ENCODE measurements at places on chromosomes 6 and 20.

GRCh38 chr6:71383901-71384489 lies 95.4 kb downstream of the OGFRL1 start:
- no peaks in the 10 kb centered on the region for H3K36me3 ChIP-seq
- H3K27me3 ChIP-seq = peaks cover 5% of the 10 kb centered on the region
- DNase-seq = peak; percentile 57

- H3K27me3 ChIP-seq = peaks cover under 1% of the 10 kb centered on the region
- H3K4me3 ChIP-seq = no peak overlapping the region
- no peak overlapping the region for H3K27ac ChIP-seq
- H3K36me3 ChIP-seq = no peaks in the 10 kb centered on the region
- H3K4me1 ChIP-seq = no peaks in the 10 kb centered on the region
Measured at GRCh38 chr6:112501705-112502104, 154.6 kb downstream of the RFPL4B start.

DNA sequence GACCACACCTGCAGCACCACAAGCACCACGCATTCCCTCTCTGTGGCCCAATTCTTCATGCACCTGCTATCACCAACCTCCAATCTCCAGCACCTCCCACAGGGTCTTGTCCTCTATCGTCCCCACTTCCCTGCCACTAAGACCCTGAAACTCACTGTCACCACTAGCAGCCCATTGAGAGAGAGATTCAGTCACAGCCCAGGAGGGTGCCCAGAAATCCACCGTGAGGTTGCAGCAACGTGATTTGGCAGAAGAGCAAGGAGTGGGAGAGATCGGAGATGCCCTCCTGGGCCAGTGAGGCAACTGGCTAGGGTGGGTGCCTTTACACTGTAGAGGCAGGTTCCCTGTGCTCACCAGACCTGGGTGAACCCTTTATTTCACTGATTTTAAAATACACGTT lies 90.1 kb downstream of the ANKRD60 start:
- no peak for DNase-seq
- no peak overlapping the region for H3K4me3 ChIP-seq
- H3K36me3 ChIP-seq = no peaks in the 10 kb centered on the region

- no peak overlapping the region for H3K4me3 ChIP-seq
- no peaks in the 10 kb centered on the region for H3K4me1 ChIP-seq
- H3K36me3 ChIP-seq = no peaks in the 10 kb centered on the region
- H3K27me3 ChIP-seq = peaks cover 8% of the 10 kb centered on the region
Measured at GRCh38 chr6:44723439-44724197, 336.1 kb downstream of the CDC5L start.

GRCh38 chr6:141140905-141141304 lies 991.8 kb upstream of the GJE1 start:
- no peak for DNase-seq
- H3K4me3 ChIP-seq = no peak overlapping the region
- H3K36me3 ChIP-seq = no peaks in the 10 kb centered on the region
- no peaks in the 10 kb centered on the region for H3K4me1 ChIP-seq

DNA sequence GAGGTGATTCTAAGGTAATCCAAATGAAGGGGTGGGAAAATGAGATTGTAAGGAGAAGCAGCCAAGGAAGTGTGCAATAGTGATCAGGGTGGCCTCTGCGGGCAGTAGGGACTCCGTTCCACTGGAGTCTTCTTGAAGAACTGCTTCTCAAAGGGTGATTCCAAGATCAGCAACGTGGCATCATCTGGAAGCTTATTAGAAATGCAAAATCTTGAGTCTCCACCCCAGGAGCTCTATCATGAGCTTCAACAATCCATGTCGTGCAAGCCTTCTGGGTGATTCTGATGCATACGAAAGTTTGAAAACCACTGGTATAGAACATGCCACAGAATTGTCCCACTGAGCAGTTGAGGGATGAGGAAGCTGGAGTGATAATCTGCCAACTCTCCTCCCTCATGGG lies 31.4 kb downstream of the SCP2D1 start:
- no peaks in the 10 kb centered on the region for H3K4me1 ChIP-seq
- H3K27ac ChIP-seq = no peak overlapping the region
- DNase-seq = no peak
- H3K27me3 ChIP-seq = peaks cover 1% of the 10 kb centered on the region

DNA sequence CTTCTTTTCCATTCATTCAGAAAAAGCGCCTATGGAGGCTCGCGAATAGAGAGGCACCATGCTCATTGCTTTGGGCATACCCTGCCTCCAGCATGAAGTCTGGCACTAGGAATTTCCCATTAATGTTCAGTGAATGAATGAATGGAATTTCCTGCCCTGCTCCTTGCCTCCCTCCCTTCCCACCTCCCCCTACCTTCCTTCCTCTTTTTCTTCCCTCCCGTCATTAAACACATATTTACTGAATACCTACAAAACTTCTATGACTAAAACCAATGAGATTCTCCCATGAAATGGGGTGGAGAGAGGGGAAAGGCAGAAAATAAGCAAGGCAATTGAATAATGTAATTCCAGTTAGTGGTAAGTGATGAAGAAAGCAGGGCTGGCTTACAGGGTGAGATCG lies 213.8 kb upstream of the AGPAT4 start:
- H3K27ac ChIP-seq = no peak overlapping the region
- no peak overlapping the region for H3K4me3 ChIP-seq
- H3K36me3 ChIP-seq = no peaks in the 10 kb centered on the region

GRCh38 chr6:149043476-149044130 lies 273.9 kb upstream of the TAB2 start:
- no peak overlapping the region for H3K27ac ChIP-seq
- peaks cover 5% of the 10 kb centered on the region for H3K36me3 ChIP-seq
- no peak overlapping the region for H3K4me3 ChIP-seq
- H3K27me3 ChIP-seq = no peaks in the 10 kb centered on the region

DNA sequence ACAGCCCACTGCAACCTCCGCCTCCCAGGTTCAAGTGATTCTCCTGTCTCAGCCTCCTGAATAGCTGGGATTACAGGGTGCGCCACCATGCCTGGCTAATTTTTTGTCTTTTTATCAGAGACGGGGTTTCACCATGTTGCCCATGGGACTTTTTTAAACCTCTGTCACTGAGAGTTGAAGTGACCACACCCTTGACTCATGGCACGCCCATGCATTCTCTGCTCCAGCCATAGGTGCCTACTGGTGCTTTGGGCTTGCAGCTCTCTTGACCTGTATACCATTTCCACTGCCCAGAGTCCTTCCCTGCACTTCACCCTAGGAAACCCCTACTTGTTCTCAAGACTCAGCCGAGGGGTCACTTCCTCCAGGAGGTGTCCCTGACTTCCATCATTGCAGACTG lies 2.4 kb upstream of the SCRT2 start:
- no peaks in the 10 kb centered on the region for H3K36me3 ChIP-seq
- H3K4me1 ChIP-seq = peaks cover 5% of the 10 kb centered on the region
- H3K27ac ChIP-seq = no peak overlapping the region
- no peak overlapping the region for H3K4me3 ChIP-seq

GRCh38 chr20:33444797-33445560 lies 1.4 kb upstream of the SNTA1 start:
- peak overlapping the region; percentile 91 for H3K4me3 ChIP-seq
- H3K36me3 ChIP-seq = no peaks in the 10 kb centered on the region
- H3K27ac ChIP-seq = peak overlapping the region; percentile 72
- peak; percentile 72 for DNase-seq

- H3K4me3 ChIP-seq = no peak overlapping the region
- no peaks in the 10 kb centered on the region for H3K36me3 ChIP-seq
- peaks cover 7% of the 10 kb centered on the region for H3K27me3 ChIP-seq
- DNase-seq = no peak
- no peak overlapping the region for H3K27ac ChIP-seq
- H3K4me1 ChIP-seq = no peaks in the 10 kb centered on the region
Measured at GRCh38 chr6:148591656-148592055, 155.2 kb upstream of the UST start.

GRCh38 chr6:7241709-7242645 lies 71.0 kb downstream of the SSR1 start:
- peaks cover 16% of the 10 kb centered on the region for H3K36me3 ChIP-seq
- no peak overlapping the region for H3K4me3 ChIP-seq
- no peak overlapping the region for H3K27ac ChIP-seq
- DNase-seq = no peak
- H3K4me1 ChIP-seq = peaks cover 16% of the 10 kb centered on the region
- H3K27me3 ChIP-seq = no peaks in the 10 kb centered on the region

DNA sequence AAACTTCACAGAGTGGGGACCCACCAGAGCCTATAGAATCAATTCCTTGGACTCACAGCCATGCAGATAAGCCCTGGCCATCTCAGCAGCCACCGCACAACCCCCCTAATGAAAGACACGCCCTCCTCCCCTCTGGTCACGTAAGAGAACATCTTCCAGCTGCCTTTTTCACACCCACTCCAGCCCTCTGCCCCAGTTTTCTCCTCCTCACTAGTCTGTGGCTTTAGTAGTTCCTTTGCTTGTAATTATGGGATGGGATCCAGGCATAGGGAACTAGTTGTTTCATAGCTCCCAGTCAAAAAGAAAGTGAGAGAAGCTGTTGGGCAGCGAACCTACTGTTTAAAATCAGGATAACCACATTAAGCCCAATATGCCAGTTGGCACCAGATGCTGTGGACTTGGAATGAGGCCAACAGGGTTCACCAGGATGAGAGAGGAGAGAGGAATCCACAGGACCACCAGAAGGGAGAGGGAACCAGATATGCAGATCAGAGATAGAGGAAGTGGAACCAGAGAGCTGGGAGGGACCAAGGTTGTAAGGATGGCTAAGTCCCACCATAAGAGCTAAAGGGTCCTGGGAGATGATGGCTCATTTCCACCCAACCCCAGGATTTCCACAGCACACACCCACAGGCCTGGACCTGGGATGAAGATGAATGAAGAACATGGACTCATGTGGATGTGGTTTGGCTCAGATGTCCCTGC lies 9.0 kb upstream of the BTN3A1 start:
- H3K27me3 ChIP-seq = no peaks in the 10 kb centered on the region
- no peak overlapping the region for H3K27ac ChIP-seq

GRCh38 chr6:35496841-35497570 lies at the start of gene TEAD3:
Gene TEAD3 (minus strand): TSS chr6:35497079.
- peak within 1 kb of the TSS; percentile 82 for H3K4me3 ChIP-seq
- H3K27ac ChIP-seq = peak within 1 kb of the TSS; percentile 83
- peaks cover 2% of the 10 kb centered on the region for H3K36me3 ChIP-seq
- peaks cover 43% of the 10 kb centered on the region for H3K27me3 ChIP-seq
